Mesothelial cell of epicardium (in vitro differentiated cells): ENCODE measurements at places on chromosomes 16 and 17.

- peak; percentile 38 for DNase-seq
Measured at GRCh38 chr17:27319541-27320221, 25.8 kb downstream of the WSB1 start.

DNA sequence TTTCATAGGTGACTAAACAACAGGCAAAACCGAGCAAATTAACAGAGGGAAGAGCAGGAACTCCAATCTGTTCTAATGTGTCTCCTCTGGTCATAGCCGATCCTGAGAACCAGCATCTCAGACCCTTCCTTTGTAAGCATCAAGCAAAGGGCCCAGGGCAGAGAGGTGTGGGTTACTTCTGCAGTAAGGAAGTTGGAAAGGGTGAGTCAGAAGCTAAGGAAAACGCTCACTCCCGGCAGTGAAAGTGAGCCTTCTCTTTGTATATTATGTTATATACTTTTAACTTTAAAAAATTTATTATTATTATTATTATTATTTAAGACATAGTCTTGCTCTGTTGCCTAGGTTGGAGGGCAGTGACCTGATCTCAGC is 77.7 kb downstream of the MRM3 start:
- no peak for DNase-seq

GRCh38 chr17:50311112-50311460 is 34.8 kb upstream of the XYLT2 start:
- no peak for DNase-seq

- no peak for DNase-seq
Measured at GRCh38 chr16:72312828-72313227, 140.9 kb upstream of the PMFBP1 start.

DNA sequence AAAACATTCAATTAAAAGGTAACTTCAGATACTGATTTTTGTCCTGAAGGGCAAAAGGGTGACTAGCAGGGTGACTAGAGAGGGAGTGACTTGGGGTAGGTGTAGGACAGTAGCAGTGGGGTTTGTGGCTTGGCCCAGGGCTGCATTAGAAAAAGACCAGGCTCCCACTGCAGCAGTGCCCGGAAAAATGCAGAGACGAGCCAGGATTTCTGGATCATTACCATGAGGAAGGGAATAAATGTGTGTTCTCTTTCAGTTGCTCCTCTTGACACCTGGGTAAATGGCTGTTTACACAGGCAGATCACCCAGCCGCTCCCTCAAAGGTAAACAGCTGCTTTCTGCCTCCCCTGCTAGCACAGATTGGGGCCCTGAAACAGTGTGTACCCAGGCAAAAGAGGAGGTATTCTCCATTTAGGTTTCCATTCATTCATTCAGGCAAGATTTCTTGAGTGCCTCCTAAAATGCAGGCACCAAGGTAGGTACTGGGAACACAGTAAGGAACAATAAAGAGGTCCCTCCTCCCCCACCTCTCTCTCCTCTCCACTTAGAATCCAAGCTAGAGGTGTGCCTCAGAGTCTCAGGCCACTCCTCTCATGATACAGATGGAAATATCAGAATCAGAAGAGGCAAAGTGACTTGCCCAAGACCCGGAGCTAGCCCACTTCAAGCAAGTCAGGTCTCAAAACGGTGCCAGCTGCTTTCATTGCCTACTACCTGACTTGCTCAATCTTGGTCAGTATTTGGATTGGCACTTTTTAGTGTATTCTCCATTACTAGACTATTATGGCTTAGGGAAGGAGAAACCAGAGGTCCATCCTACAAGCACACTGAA is 15.2 kb upstream of the TOX3 start:
- no peak for DNase-seq

GRCh38 chr17:78619334-78619733 is 42.1 kb upstream of the DNAH17 start:
- no peak for DNase-seq

DNA sequence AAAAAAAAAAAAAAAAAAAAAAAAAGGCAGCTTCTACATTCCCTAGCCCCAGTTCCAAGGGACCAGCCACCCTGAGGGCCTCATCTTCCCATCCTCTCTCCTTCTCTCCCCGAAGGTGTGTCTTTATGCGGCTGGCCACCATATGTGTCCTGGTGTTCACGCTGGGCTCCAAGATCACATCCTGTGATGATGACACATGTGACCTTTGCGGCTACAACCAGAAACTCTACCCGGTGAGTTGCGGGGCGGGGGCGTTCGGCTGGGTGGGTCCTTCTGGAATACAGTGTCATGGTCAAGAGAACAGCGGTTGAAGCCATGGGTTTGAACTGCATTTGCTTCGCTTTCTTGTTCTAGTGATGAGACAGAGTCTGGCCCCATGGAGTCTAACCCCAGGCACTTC is 22.6 kb upstream of the COQ7 start:
- DNase-seq, result no peak

- no peak for DNase-seq
Measured at GRCh38 chr16:54987081-54987480, 56.4 kb downstream of the IRX5 start.

DNA sequence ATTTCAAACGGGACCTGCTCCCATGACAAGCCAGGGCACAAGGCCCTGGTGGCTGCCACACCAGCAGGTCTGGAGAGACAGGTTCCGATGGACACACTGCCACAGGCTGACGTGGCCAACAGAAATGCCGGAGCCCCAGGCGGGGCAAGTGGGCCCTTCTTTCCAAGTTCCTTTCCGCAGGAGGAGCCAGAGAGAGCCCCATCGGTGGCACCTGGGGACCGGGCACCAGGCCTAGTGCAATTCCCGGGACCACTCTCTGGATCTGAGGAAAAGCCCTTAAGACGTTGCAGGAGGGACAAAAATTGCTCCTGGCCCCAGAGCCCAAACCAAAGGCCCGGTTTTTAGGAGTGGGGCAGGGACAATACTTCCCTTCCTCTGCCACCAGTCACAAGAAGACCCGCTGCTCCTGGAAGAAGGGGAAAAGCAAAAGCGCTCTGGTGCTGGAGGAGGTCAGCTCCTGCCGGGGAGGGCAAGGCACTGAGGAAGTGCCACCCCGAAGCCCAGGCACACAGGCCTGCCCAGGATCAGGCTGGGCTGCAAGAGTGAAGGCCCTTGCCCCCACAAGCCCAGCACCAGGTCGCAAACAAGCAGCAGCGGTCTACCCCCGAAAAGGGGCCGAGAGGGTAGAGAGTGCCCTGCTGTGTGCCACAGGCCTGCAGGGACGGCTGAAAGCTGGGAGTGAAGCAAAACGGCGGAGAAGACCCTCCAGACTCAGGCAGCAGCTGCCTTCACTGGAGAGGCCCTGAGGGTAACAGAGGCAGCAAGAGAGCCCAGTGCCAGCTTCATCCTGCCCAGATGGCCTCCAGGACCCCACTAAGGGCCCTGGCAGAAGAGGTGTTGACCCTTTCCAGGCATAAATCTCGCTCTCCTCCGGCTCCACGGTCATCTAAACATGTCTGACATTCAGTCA is 29.1 kb downstream of the MAP1LC3B start:
- no peak for DNase-seq

- DNase-seq, result no peak
Measured at GRCh38 chr16:66576296-66576695, 3.0 kb upstream of the CMTM2 start.

- DNase-seq, result no peak
Measured at GRCh38 chr17:15431766-15432165, 35.7 kb downstream of the CDRT4 start.

DNA sequence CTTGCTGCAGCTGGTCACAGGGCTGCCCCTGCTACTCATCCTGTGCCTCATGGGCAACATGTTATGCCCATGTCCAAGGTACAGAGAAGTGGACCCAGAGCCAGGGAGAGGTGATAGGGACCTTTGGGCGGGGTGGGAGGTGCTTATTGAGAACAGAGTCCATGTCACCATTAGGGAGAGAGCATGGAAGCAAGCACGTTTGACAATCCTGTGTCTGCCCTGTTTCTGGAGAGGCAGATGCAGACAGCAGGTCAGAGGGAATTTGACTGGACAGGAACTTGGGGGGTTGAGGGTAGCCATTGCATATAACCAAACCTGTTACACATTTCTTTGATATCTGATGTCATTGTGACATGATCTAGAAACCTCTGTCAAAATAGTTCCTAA is 14.3 kb upstream of the ARL4D start:
- DNase-seq, result no peak

DNA sequence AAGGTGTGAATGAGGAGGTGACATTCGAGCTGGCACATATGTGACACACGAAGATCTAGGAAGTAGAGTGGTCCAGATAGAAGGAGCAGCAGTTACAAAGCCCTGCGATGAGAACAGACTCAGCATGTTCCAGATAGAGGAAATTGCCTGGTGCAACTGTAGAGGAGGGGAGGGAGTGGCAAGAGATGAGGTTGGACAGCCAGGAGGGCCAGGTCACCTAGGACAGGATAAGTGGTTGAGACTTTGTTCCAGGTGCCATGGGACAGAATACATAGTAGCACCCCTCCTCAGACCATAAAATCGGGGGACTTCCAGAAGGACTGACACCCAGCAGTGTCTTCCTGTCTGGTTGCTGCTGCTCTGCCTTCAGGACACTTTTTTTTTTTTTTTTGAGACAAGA is 11.0 kb upstream of the CENPT start:
- no peak for DNase-seq

DNA sequence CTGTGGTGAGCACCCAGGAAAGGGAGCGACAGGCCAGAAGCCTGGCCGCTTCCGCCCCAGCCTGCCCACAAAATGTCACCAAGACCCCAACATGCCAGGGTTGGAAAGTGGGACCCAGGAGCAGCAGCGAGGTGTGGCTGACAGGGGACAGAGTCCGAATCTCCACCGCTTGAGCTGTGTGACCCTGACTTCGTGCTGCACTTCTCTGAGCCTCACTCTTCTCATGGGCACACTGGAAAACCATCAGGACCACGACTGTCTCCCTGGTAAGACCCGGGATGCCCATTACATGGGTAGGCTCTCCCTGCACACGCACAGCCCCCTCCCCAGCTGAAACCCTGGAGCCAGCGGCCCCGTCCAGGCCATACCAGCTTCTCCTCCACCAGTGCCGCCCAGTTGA is 34.9 kb downstream of the PPL start:
- no peak for DNase-seq

DNA sequence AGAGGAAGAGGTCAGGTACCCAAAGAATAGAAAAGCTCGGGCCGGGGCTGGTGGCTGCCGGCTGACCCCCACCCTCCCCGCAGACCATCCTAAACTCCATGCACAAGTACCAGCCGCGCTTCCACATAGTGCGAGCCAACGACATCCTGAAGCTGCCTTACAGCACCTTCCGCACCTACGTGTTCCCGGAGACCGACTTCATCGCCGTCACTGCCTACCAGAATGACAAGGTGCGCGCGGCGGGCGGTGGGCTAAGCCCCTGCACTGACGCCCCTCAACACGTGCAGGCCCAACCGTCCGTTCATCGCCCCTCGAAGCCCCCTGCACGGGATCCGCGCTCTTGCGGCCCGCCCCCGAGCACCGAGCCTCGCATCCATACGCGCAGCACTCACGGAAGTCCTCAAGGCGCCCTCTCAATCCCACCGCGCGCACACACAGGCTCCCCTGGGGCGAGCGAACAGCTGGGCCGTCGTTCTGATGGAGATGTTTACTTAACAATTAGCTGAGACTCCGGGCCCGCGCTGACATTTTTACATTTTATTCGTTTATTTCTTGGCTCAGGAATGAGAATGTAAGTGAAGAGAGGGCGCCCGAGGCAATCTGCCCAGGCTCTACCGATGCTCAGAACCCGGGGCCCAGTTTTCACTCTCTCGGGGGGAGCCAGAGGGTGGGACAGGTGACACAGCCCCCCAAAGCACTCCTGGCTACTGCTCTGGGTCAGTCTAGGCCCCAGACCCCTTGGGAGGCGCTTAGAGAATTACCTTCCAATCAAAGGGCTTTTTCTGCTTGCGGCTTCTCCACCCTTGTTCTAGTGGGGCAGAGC is 3.5 kb downstream of the TBX2 start:
- DNase-seq, result peak; percentile 68

DNA sequence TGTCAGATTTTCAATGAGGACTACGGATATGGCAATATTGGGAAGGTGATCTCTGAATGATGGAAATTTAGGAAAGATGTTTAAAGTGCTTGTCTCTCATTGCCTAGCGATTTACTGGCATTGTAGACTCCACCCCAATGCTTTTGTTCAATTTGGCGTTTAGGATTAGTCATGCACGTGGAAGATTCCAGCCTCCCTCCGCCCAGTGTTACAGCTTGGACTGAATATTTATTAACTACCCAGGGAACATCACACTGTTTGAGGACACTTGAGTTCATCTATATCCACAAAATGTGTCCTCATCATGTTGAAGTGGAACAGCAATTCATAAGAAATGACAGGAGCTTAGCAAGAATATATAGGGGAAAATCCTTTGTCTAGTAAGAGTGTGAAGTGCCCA is 738.8 kb upstream of the RBFOX1 start:
- no peak for DNase-seq

DNA sequence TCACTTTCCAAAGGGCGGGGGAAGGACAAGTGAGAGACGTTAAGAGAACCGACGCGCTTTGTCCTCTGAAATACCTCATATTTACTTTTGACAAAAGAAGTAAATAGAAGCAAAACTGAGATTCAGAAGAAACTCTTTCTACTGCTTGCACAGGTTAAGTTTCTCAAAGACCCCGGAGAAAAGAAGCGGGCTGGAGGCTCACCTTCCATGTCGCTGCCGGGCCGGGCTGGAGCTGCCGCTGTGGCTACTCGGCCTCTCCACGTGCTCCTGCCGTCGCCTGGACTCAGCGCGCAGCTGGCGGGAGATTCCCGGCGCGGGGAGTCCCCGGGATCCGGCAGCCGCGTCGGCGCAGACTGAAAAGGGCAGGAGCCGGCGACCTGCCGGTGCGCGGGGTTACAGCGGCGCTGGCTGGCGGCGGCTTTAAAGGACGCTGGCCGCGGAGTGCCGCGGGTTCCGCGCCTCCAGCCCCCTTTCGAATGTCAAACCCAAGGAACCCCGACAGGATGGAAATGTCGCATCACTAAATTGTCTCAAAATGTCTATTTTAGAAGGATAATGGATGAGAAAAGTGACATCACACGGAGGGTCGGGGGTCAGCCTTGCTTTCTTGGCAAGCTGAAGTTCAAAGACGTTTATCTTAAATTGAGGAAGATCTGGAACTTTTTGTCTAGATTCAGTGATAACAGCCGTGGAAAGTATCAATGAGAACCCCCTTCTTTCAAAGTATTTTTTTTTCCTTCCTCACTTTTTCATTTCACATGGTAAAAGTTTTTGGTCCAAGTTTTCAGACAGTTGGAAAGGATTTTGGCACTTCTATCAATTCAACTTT is at the start of gene IKZF3:
Gene IKZF3, minus strand, starts transcription at position 395 of the 829 bp plus-strand sequence. Its CDS starts 186 bp downstream, at position 209.
- DNase-seq, result peak; percentile 44
